ENCODE measurements at places on chromosomes 2 and 18.

GRCh38 chr2:160411167-160411566, 82.4 kb downstream of the RBMS1 start:
- DNase-seq = no peak

GRCh38 chr2:228657807-228658402, 476.4 kb upstream of the SPHKAP start:
- no peak for DNase-seq

- DNase-seq = no peak
Measured at GRCh38 chr2:163664610-163665009, 71.2 kb downstream of the FIGN start.

DNA sequence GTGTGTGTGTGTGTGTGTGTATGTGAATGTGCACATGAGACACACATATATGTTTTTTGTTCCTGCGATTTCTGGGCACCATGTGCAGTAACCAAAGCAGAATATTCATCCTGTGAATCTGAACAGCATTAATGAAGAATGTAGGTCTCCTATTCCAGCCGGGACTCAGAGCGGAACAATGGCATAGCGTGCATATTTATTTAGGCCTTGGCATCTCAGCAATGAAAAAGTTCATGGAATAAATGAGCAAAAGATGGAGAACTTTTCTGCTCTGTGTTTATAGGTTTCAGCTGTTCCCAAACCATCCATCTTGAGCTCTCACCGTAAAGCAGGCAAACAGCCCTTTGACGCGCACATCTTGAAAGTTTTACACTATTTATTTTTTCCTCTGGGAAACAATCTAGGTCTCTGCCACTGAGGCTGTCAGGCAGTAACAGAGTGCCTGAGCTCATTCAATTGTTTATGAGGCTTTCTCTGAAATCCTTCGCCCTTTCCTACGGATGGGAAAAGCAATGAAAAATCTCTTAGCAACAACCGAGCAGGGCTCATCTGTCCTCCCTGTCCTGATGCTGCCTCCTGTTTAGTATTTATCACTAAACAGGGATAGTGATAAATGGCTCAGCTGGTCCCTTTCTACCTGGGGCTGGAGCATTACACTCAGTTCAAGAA, 146.2 kb upstream of the MSH6 start:
- no peak for DNase-seq

GRCh38 chr18:69674966-69675365, 272.7 kb downstream of the CD226 start:
- no peak for DNase-seq

GRCh38 chr2:28810384-28811285, at the start of gene SPDYA:
SPDYA (plus strand) TSS chr2:28810834; CDS start chr2:28816015, 5,181 bp downstream.
- DNase-seq = peak; percentile 75

- no peak for DNase-seq
Measured at GRCh38 chr2:13917958-13918357, 714.6 kb upstream of the LRATD1 start.

- DNase-seq = no peak
Measured at GRCh38 chr2:129769185-129769991, 210.1 kb upstream of the RAB6C start.

GRCh38 chr2:175628243-175628642, 373.8 kb downstream of the LNPK start:
- DNase-seq = no peak

DNA sequence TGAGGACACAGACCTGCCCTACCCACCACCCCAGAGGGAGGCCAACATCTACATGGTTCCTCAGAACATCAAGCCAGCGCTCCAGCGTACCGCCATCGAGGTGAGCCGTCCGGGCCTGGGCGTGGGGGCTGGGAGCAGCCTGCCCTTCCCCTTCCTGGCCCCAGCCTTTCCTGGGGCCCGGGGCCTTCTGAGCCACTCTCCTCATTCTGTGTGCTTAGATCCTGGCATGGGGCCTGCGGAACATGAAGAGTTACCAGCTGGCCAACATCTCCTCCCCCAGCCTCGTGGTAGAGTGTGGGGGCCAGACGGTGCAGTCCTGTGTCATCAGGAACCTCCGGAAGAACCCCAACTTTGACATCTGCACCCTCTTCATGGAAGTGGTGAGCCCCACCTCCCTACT, 157.9 kb downstream of the DYSF start:
- DNase-seq = no peak

DNA sequence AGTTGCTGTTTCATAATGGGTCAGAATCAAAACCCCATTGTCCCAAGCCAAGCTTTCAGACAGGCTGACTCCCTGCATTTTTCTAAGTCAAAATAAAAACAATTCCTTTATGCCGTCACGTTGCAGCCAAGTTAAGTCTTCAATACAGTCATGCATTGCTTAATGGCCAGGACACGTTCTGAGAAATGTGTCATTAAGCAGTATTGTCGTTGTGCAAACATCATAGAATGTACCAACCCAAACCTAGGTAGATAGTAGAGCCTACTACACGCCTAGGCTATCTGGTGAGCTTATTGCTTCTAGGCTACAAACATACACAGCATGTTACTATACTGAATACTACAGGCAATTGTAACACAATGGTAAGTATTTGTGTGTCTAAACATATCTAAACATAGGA, 160.4 kb upstream of the FOSL2 start:
- DNase-seq = no peak

GRCh38 chr2:240269380-240269779, 128.9 kb upstream of the OTOS start:
- DNase-seq = no peak

GRCh38 chr2:85318222-85319074, 9.3 kb downstream of the TGOLN2 start:
- no peak for DNase-seq

- DNase-seq = no peak
Measured at GRCh38 chr2:76075126-76075525, 364.4 kb upstream of the GCFC2 start.

DNA sequence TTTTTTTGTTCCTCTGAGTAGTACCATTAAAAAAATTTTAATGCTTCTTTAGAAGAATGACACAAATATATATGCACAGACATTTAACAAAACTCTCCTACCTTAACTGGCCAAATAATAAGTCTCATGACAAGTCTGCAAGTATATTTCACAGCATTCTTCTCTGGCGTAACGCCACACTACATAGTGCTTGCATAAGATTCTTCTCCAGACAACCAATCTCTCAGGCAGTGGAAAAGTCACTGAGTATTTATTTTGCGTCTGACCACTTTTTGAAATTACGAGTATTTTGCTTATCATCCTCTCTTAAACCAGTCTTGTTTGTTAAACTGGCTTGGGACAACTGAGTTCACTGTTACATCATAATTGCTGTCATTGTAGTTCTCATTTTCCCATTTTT, 749.2 kb downstream of the ADCYAP1 start:
- no peak for DNase-seq

DNA sequence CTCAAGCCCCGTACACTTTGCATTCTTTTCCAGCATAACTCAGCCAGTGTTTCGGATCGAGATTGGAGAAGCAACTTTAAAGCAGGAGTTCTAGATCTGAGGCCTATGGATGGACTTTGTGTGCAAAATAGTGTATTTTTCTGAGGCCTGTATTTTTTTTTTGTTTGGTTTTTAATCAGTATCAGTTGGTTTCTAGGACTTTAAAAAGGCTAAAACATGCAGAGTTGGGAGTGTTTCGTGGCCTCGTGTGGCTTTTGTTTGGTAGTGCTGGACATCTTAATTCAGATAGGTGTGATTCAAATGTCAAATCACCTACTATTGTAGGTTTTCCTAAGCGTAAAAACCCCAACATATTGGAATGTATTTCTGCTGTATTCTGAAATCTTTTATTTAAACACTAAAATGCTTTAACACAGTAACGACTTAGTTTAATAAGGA, 282 bp upstream of the PUS10 start:
- DNase-seq = no peak

DNA sequence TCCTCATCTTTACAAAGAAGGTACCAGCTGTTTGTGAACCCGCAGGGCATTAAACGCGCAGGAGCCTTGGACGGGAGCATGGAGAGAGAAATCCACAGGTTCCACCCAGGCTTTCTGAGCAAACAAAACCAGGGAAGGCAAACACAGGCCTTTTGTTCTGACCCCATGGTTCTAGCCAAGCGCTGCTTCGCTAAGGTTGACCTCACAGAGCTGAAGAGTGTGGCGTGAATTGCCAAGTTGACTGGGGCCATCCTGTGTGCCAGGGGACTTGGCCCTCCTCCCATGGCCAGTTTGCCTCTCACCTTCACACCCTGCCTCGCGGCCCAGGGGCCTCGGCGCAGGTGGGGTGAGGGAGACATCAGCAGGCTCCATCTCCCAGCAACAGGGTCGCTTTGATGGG, 74.1 kb downstream of the VAPA start:
- DNase-seq = no peak

DNA sequence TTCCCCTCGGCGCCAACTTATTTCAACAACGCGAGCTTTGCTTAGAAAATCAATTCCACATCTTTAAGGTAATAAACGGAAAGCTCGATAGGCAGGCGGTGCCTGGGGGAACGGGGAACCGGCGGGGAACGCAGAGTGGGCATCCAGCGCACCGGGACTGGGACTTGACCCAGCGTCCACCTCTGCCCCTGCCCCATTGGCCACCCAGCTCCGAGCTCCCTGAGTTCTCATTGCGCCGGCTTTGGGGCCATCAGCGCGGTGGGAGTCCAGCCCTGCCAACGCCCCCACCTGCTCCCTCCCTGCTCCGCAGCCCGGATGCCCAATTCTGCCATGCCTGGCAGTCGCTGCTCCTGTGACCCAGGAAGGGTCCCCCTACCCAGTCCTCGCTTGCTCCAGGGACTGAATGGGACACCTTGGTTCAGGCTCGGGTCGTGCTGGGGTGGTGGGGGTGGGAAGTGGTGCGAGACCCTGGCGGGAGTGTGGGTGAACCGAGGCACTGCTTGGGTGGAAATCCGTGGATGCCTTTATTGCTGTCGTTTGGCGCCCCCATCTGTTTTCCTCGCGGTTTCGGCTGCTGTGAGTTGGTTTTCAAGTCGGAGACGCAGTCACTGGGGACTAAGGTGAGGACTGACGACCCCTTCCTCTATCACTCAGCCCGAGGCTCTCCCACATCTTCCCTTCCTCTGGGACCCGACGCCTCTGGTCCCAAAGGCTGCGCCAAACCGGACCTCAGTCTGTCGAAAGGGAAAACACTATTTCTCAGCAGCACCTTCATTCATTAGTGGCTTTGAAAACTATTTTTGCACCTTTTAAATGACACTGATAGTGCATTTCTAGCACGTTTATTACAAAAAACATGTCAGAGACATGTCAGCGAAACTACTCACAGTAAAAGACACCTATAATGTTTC, 2.4 kb upstream of the EVX2 start:
- no peak for DNase-seq

DNA sequence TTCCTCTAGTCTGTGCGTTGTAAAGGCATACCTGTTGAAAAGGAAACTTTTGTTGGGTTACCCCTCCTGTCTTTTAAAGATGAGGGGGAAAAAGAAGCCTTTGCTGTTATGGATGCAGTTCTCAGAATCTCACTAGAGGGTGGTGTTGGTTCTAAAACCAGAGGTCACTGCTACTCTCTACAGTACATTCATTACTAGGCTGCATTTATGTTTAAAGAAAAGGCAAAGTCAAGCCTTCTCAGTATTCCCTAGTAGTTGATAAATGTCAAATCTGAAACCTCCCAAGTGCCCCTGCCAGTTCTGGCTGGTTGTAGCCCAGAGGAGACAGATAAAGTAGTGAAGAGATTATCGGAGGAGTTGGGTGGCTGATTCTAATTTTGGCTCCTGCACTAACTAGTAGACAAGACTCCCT, 1.4 kb upstream of the PLCL1 start:
- DNase-seq = no peak

GRCh38 chr18:47263430-47264307, 12.2 kb upstream of the SKOR2 start:
- DNase-seq = no peak

GRCh38 chr18:5104246-5104645, 92.8 kb downstream of the AKAIN1 start:
- DNase-seq = no peak

DNA sequence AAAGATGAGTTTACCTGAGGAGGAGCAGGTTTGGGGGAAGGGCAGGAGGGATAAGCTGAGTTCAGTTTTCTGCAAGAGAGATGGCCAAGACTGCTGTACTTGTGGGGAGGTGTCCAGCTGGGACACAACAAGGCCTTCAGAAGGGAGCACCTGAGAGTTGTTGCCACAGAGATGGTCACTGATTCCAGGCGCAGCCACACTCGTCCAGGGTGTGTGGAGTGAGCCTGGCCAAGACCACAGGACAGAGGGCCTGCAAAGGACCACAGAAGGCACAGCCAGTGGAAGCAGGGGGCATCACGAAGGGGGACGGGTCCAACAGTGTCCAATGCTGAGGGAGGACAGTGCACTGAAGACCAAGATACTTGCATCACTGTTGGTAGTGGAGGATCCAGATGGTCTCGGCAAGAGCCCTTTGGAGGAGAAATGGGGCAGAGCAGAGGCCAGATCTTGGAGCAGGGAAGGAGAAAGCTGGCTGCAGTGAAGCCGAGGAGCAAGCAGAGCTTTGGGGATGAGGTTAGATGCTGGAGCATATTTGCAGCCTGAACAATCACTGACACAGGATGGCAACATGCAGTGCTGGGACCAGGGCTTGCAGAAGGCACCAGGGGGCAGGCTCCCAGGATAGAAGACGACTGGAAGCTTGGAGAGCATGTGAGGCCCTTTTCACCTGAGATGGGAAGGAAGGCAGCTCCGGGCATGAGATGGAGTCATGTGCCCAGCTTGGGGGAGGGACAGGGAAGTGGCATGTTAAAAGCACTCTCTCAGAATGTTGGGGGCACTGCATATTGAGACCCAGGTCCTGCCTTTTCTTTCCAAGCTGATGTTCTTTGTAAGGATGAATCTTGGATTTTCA, 214.0 kb downstream of the CYP26B1 start:
- DNase-seq = no peak

DNA sequence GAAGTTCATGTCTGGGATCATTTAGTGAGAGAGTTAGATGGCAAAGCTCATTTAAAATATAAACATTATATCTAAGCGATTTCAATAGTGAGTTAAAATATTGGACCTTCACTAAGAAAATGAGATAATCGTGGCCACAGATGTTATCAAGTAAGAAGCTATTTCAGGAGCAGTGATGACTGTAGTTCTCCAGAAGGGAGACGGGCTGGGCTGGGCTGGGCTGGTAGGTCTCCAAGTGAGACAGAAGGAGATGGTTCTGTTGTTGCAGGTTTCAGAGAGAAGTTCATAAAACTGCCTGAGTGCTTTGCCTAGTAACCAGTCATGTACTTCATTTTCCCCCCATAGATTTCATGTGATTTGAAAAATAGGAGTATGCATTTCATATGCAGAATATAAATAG, 130.1 kb upstream of the DAPL1 start:
- DNase-seq = no peak

- DNase-seq = no peak
Measured at GRCh38 chr2:220785178-220785577, 786.9 kb downstream of the EPHA4 start.

DNA sequence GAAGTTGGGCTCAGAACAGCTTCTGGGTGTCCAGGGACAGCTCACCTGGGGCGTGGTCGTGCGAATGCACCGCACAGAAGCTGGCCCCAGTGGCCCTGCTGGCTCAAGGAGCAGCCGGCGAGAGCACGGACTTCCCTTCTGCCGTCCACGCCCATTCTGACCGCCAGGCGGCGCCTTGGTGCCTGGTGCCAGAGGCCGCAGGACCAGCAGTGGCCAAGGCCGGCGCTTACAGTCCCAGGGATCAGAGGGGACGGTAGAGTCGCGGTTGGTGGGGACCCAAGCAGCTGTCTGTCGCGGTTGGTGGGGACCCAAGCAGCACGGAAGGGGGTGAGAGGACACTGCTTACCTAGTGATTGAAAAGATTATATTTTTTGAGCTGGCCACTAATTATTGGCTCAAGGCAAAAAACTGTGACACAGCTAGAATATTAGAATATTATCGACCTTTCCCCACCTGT, 25.7 kb downstream of the NPPC start:
- DNase-seq = peak; percentile 42
